ENCODE measurements at places on chromosomes 2 and 18.

- no peak for DNase-seq
These were observed 148.6 kb downstream of the ZNF385B start for GRCh38 chr2:179712825-179713224.

DNA sequence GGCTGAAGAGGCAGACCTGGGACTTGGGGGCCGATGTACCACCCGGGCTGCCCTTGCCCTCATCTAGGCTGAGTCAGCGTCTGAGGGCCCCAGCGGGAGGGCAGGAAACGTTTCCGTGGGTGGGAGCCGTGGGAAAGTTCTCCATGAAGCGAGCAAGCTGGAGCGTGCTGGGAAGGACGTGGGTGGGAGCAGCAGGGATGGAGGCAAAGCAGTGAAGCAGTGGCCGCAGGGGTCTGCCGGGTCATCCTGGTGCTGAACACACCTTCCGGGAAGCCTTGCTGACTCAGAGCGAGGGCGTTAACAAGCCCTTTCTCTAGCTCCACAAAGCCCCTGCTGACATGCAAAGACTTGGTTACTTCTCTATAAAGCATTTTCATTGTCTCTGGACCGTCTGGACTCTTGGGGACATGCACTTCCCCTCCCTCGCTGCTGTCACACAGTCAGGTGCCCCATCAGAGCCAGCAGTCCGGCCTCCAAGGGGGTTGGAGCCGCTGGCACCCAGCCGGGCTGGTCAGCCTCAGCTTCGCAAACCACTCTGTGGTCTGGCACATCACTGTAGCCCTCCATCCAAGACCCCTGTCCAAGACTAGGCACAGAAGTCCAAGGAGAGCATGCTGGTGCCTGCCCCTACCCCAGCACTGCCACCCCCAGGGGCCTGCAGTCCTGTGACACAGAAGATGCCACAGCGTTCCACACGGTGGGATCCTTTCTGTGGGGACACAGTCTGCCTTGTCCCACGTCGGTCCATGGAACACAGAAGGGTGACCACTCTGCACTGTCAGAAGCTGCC lies 115.1 kb upstream of the GPC1 start:
- no peak for DNase-seq

DNA sequence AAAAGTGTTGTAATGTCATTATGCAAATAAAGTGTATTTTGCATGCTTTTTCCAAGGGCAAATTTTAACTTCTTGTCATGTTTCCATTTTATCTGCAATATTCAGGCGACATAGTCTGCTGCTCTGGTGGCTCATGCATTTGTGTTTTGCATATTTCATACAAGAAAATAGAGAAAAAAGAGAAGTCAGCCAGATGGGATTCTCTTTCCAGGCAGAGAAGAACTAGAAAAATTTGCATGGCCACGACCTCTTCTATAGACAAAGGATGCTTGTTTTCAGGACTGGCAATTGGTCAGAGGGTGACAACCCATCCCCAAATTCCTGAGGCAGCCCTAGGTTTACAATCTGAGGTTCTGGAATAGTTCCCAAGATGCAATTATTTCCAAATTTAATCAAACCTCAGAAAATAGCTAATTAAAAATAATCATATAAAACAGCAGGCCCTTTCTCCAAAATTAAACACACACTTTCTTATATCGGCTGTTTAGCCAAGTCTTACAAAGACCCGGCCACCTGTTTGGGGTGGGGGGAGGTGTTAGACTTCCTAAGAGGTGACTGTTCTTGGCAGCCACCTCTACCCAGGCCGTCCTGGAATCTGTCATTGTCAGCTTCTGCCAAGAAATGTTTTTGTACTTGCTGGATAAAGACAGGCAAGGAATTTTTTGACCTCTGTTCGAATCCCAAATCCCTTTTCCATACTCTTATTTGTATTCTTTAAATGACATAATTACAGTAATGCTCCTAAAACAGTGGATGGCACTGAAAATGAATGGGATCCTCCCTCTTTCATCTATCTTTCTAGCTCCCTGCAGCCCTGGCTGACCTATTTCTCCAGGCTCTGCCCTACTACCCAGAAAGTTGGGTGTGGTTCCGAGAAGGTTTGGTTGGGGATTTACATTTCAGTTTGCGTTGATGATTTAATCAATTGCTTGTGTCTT lies 20.8 kb upstream of the SOS1 start:
- no peak for DNase-seq

- DNase-seq = no peak
These were observed 4.3 kb downstream of the RAX start for GRCh38 chr18:59268721-59269562.

GRCh38 chr18:43013486-43013885 lies 102.0 kb downstream of the RIT2 start:
- no peak for DNase-seq

- DNase-seq = no peak
These were observed 160.1 kb downstream of the TWIST2 start for GRCh38 chr2:239008004-239008403.

DNA sequence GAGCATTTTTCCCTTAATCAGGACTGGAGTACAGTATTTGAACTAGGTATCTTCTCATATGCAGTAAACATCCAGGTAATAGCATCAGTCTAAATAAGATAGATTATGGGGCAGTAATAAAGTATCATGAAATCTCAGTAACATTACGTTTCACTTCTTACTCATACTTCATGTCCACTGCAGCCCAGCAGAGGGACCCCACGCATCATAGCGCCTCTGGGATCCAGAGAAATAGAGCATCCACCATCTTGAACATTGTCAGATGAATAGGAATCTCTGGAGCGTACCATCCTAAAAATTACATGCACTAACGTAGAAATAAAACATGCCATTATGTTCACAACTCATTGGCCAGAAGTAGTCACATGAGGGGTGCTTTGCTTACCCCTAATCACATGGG lies 499.0 kb downstream of the CPS1 start:
- no peak for DNase-seq

DNA sequence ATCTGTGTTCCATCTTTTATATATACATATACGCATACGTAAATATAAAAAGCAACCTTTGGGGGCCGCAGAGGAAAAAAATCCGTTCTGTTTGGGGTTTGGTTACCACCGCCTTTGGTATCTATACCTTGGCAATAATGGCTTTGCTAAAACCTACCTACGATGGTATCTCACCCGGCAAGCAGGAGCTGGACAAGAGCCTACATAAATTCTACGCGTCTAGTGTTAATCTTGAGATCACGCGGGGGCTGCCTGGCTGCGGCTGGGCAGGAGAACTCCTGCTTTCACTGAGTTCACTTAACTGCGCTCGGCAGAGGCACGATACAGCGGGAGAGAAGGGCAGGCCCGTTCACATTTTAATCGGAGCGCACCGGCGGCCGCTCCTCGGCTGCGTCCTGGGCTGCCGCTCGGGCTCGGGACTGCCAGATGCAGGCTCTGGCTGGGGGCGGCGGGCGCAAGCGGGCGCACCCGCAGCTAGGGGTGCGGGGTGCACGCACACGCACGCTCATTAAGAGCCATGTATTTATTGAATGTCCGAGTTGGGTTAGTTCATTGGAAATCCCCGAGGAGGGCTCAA lies 1.7 kb upstream of the POU3F3 start:
- no peak for DNase-seq

- DNase-seq = no peak
These were observed 9.7 kb downstream of the TFPI start for GRCh38 chr2:187544371-187545080.

DNA sequence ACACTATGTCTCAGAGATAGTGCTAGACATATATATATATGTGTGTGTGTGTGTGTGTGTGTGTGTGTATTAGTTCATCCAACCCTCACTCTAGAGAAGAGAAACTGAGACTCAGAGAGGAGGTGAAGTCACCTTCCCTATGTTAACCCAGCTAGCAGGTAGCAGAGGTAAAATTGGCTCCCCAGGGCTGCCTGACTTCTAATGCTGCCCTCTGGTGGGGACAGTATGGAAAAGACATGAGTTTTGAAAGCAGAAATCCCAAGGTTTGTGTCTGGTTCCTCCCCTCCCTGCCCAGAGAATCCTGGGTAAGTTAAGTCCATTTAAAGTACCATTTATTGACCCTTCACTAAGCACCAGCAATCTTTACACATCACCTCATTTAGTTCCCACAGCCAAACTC lies 137.7 kb downstream of the THNSL2 start:
- no peak for DNase-seq

DNA sequence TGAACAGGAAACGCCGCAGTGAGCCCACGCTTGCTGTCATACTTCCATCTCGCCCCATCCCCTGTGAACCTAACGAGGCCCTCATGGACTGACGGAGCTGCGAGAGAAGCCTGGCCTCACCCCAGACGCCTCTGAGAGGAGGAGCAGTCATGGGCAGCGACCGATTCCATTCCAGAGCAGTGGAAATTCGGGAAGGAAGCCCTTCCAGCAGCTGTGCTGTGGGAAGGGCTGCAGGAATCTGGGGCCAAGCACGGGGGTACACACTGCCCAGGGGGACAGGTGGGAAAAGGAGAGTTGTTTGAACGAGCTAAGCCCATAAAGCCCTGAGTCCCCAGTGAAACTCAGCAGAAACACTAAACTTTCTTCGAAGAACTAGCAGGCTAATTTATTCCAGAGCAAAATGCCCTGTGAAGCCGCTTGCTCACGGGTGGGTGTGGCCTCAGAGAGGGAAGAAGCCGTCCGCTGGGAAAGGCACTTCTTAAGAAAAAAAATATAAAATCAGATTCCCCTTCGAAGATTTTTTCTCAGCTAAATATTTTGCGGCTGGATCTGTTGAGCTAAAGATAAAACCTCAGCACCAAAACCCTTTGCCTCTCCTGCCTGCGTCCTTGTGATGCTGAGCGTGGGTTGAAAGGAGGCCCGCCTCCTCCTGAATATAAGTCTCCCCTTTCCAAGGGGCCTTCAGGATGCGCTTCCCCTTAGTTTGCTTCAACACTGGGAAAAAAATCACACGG lies 38.2 kb downstream of the ANKMY1 start:
- no peak for DNase-seq

DNA sequence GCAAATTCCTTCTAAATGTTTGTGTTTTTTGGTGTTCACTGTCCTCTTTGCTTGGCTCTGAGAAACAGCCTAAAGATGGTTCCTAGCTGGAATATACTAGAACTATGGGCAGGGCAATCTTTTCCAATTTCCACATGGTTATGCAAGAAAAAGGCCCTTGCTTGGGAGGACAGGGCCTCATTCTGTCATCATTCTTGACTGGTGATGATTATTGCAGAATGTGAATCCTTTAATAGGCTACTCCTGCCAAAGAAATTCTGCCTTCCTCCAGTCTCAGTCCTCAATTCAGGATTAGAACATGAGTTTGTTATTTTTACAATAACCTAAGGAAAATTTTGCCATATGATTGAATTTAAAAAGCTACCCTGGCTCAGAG lies 218.7 kb downstream of the HNMT start:
- DNase-seq = no peak

DNA sequence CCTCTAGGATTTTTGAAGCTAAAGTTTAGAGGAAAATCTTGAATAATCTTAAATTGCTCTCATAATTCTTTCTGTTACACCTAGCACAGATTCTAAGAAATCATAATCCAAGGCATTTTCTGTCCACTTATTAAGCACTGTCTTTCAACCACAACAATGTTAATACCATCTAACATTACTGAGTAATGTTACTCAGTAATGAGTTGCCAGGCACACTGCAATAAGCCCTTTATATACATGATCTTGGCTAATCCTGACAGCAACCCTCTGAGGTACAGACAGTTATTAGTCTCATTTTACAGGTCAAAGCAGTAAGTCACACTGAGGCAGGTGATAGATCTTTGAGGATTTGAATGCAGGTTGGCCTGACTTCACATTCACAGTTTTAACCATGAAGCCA lies 291.9 kb downstream of the ALK start:
- DNase-seq = no peak

DNA sequence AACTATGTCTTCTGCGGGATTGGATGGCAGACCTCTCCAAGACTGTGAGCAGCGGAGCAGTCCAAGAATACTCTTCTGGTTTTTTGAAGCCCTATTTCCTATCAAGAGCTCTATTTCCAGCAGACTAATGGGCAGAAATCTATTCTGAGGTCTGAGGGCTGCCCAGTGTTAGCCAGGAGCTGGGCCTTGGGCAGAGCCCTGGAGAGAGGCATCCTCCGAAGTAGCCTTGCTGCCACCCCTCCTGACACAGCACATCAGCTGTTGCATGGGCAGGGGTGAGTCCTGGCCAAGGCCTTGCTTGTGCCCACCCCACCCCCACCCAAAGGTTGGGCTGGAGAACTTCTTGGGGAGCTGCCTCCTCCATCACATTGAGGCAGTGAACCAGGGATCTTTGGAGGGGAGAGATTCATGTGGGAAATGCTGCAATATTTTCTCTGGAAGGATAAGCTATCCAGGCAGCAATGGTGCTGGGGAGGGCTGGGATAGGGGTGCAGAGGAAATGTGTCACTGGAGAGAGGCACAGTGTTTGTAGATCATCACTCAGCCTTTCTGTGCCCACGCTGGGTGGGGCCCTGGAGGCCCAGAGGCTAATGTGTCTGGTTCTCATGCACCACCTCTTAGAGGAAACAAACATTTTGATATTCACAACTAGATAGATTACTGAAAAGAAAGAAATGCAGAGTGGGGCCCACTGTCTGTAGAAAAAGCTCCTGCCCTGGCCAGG lies 104.7 kb downstream of the VSNL1 start:
- no peak for DNase-seq

GRCh38 chr18:9495916-9496705 lies 20.8 kb downstream of the RALBP1 start:
- DNase-seq = no peak

DNA sequence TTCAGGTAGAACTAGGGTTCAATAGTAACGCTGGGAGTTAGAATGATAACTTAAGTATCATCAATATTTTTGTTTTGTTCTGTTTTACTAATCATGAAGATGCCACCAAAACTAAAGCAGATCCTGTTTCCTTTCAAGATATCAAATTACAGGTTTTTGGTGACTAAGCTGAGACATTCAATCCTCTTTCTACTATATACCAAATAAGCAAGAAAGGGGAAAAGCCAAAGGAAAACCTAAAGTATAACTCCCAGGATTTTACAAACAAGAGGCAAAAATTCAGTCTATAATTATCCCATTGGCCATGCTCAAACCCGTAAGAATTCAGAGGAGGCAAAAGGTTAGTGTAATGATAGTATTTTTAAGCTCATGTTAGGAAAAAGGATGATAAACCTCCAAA lies 175.2 kb upstream of the CCDC150 start:
- no peak for DNase-seq

- no peak for DNase-seq
These were observed 22.7 kb upstream of the HPCAL1 start for GRCh38 chr2:10279946-10280463.
